ENCODE measurements at places on chromosomes 7 and 10.

DNA sequence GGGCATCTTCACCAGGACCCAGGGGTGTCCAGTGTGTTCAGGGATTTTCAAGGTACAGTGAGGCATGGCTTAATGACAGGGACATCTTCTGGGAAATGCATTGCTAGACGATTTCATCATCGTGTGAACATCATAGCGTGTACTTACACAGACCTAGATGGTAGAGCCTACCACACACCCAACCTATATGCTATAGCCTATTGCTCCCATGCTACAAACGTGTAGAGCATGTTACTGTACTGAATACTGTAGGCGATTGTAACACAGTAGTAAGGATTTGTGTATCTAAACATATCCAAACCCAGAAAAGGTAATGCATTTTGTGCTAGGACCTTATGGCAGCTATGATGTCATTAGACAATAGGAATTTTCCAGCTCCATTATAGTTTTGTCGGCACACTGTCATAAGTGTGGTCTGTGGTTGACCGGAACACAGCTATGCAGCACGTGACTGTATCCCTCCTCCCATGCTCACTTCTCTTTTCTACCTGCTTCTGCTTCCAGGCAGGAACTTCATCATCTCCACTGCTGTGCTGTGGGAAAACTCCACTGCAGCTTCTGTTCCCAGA, 416.2 kb upstream of the NFE2L3 start:
- DNase-seq = no peak

GRCh38 chr7:138000081-138000701, 1.7 kb downstream of the CREB3L2 start:
- DNase-seq = peak; percentile 82

- peak; percentile 39 for DNase-seq
Measured at GRCh38 chr7:11540271-11540761, 291.7 kb downstream of the THSD7A start.

DNA sequence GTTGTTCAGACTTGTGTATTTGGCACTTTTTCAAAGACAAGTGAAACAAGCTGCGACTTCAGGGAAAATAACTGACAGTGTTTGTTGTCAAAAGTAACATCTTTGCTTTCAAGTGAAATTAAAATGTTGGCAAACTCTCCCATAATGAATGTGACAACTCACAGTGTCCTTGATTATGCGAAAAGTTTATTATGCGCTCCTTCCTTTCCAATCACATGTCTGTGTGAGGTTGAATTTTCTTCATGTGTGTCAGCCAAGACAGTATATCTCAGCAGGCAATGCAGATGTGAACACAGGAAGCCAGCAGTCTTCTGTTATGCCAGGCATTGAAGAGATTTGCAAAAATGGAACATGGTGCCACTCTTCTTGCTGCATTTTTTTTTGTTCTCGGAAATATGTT, 28.7 kb downstream of the FBH1 start:
- DNase-seq = no peak

GRCh38 chr10:60305380-60305892, 84.2 kb downstream of the ANK3 start:
- DNase-seq = no peak

- DNase-seq = no peak
Measured at GRCh38 chr7:117098457-117098856, 145.2 kb downstream of the ST7 start.

DNA sequence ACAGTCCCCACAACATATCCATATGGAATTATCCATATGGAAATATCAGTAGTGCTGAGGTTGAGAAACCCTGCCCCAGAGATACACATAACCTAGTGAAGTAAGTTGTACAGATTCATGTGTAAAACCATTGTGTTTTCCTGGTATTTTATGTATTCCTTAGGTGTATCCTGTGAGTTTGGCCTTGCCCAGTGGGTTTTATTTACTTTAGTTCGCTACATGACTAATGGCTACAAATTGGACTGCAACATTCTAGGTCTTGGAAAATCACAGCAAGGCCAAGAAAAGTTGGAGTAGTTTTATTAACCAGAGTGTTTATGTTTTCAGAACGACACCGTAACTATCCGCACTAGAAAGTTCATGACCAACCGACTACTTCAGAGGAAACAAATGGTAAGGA, 1.4 kb downstream of the RPS24 start:
- no peak for DNase-seq

GRCh38 chr10:125101049-125101448, 59.3 kb downstream of the CTBP2 start:
- no peak for DNase-seq

GRCh38 chr7:155486783-155487508, 29.0 kb downstream of the EN2 start:
- DNase-seq = no peak

- no peak for DNase-seq
Measured at GRCh38 chr10:67612577-67613537, 83.1 kb downstream of the CTNNA3 start.
